ENCODE measurements at places on chromosomes 4 and X. TPM values are rescaled to one million over a fixed set of nuclear protein-coding genes. Genes with fewer than 3 reads are reported as not detected.
A peak's percentile ranks its signal among the peaks of the same experiment; 100 is the strongest.

The PLS3 gene
- not detected for total RNA-seq

- no peaks in the 10 kb centered on the region for H3K27me3 ChIP-seq
- DNase-seq: no peak
- no peak overlapping the region for H3K4me3 ChIP-seq
- peaks cover 3% of the 10 kb centered on the region for H3K4me1 ChIP-seq
- H3K27ac ChIP-seq: no peak overlapping the region
Measured at GRCh38 chr4:3331511-3332394, 38.9 kb downstream of the RGS12 start.

GRCh38 chrX:3518870-3519269, 172.4 kb upstream of the MXRA5 start:
- H3K27me3 ChIP-seq: no peaks in the 10 kb centered on the region
- no peaks in the 10 kb centered on the region for H3K36me3 ChIP-seq
- no peak overlapping the region for H3K4me3 ChIP-seq
- DNase-seq: no peak
- no peak overlapping the region for H3K27ac ChIP-seq

GRCh38 chrX:71365356-71365874, 742 bp upstream of the TAF1 start:
- H3K27ac ChIP-seq: peak overlapping the region; percentile 70
- peak; percentile 44 for DNase-seq
- H3K27me3 ChIP-seq: no peaks in the 10 kb centered on the region
- H3K36me3 ChIP-seq: 0 out of 2 replicates have a peak, but pooled peaks cover 7% of the 10 kb centered on the region
- H3K4me1 ChIP-seq: peaks cover 13% of the 10 kb centered on the region

- no peak overlapping the region for H3K27ac ChIP-seq
- H3K4me1 ChIP-seq: no peaks in the 10 kb centered on the region
- no peak for DNase-seq
- H3K4me3 ChIP-seq: no peak overlapping the region
- H3K27me3 ChIP-seq: no peaks in the 10 kb centered on the region
Measured at GRCh38 chrX:50471390-50471789, 765 bp upstream of the DGKK start.

DNA sequence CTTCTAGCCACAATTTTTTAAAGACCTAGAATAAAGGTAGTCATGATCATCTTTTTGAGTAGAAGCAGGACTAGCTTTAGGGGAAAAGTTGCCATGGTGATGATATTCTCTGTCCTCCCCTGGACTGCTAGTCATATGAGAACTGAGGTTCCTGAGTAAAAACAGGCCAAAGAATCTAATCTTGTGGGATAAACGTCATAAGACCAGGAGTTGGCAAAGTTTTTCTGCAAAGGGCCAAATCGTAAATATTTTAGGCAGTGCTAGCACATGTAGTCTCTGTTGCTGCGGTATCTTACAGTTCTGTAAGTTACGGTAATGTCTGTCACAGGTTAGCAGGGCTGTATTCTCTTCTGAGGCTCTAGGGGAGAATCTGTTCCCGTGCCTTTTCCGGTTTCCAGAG, 3.4 kb downstream of the PRPS2 start:
- H3K36me3 ChIP-seq: no peaks in the 10 kb centered on the region
- no peak overlapping the region for H3K27ac ChIP-seq
- H3K27me3 ChIP-seq: no peaks in the 10 kb centered on the region
- no peak overlapping the region for H3K4me3 ChIP-seq
- no peak for DNase-seq
- peaks cover 25% of the 10 kb centered on the region for H3K4me1 ChIP-seq

DNA sequence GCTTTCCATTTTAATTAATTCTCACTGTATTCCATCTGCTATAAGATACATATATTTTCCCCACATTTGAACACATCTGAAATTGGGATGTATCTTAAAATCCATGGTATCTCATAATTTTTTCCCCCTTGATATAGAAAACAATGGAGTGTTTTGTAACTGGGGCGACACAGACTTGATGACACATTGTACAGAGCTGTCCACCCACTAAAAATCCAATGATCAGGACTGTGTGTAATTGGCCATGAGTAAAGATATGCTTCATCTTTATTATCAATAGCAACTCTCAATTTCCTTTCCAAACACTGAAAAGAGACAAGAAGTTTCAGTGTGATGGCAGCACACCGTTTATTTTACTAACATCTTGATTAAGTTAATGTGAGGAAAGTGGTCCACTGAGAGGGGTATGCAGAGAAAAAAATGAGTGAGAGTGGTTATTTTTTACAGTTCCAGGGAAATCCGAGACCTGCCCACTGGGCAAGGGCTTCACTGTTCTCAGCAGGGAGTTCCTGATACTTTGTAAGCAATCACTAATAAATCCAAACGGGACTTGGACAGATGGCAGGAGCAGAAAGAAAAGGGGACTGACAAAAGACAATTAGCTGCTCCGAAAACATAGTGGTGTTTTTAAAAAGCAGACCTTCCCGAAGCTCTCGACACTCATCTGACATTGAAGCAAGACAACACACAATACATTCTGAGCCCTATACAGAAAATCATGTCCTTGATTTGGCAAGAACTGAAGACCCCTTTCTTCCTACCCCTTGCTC, 149.4 kb downstream of the TSPAN5 start:
- H3K27me3 ChIP-seq: no peaks in the 10 kb centered on the region
- peaks cover 12% of the 10 kb centered on the region for H3K4me1 ChIP-seq
- no peak overlapping the region for H3K4me3 ChIP-seq
- DNase-seq: no peak
- H3K27ac ChIP-seq: no peak overlapping the region
- no peaks in the 10 kb centered on the region for H3K36me3 ChIP-seq

The UCHL1 gene
- total RNA-seq: not detected

The SLC16A2 gene
- not detected for total RNA-seq

DNA sequence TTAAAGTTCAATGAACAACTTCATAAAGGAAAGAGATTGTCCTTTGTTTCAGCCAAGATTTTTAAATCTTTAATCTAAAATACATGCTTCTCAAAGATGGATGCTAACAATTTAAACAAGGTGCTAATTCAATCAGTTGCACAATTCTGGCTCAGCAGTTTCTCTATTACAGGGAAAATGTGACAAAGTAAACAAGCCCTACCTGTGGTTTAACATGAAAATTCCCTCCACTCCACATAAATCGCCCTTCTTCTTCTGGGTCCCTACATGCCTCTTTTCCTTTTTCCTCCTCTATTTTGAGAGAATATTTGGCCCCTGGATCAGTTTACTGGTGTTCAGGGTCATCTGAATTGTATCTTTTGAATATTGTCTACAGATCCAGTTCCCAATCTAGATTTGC, 80.6 kb downstream of the FRYL start:
- no peak overlapping the region for H3K4me3 ChIP-seq
- H3K36me3 ChIP-seq: no peaks in the 10 kb centered on the region
- H3K27ac ChIP-seq: no peak overlapping the region

DNA sequence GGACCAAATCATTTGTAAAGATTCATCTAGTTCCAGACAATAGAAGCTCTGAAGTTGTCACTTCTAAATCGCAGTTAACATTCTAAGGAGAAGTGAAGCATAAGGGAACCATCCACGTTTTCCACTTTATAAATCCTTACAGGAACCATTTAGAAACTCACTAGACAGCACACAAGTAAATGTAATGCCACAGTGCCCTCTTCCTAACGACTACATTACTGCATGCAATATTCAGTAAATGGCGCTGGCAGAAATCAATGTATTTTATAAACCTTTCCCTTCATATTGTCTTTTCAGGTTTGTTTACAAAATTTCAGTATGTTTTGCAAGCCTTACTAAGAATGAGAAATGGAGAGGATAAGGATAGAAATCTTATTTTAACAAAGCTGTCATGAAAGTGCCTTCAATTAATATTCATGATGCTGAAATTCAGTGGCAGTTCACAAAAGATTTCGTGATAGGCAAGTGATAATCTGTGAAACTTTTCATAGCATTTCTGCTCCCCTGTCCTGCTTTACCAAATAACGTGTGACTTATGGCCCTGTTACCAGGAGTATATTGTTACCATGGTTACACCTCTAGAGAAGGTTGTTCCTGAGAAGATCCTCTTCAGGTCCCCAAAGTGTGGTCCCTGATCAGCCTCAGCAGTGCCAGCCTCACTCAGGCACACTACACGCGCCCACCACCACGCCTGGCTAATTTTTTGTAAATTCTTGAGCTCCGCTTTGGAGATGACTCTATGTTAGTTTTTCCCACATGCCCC, 54.2 kb downstream of the TMA16 start:
- no peak overlapping the region for H3K27ac ChIP-seq
- no peaks in the 10 kb centered on the region for H3K27me3 ChIP-seq
- peaks cover 27% of the 10 kb centered on the region for H3K4me1 ChIP-seq
- H3K4me3 ChIP-seq: no peak overlapping the region
- no peaks in the 10 kb centered on the region for H3K36me3 ChIP-seq

- H3K4me1 ChIP-seq: peaks cover 5% of the 10 kb centered on the region
- DNase-seq: peak; percentile 86
- H3K4me3 ChIP-seq: peak overlapping the region; percentile 45
- H3K27me3 ChIP-seq: no peaks in the 10 kb centered on the region
Measured at GRCh38 chrX:989959-990510, 222.4 kb downstream of the CRLF2 start.

DNA sequence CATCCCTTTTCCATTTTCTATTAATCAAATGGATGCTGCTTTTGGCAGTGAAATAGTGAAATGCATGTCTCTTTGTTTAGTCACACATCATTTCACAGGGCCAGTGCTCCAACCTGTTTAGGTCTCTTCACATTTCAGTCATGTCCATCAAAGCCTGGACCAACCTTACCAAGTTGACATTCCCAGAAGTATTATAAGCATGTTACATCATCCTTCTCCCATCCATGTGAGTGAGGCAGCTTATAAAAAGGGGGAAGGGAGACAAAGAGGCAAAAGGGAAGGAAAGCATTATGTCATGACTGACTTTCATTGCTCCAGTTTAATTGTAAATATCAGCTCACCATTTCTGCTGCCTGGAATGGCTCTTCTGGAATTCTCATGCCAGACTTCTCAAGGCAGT, 94.4 kb downstream of the NWD2 start:
- no peak for DNase-seq
- no peaks in the 10 kb centered on the region for H3K4me1 ChIP-seq
- H3K4me3 ChIP-seq: no peak overlapping the region
- no peaks in the 10 kb centered on the region for H3K36me3 ChIP-seq
- no peak overlapping the region for H3K27ac ChIP-seq
- no peaks in the 10 kb centered on the region for H3K27me3 ChIP-seq

DNA sequence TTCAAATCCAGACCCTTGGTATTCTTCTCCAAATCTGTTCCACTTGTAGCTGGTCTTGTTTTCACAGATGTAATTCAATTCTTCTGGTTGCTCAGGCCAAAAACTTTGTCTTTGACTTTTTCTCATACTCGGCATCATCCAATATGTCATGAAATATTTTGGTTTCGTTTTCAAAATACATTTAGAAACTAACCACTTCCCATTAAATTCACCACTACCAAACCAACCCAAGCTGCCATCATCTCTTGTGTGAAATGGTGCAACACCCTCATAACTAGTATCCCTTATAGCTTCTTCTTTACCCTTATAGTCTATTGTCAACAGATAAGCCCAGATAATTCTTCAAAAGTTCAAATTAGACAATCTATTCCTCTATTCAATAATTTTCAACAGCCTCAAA, 192.1 kb downstream of the PRR32 start:
- H3K36me3 ChIP-seq: no peaks in the 10 kb centered on the region
- no peaks in the 10 kb centered on the region for H3K4me1 ChIP-seq
- H3K27ac ChIP-seq: no peak overlapping the region
- H3K4me3 ChIP-seq: no peak overlapping the region

GRCh38 chr4:171582961-171583581, 230.1 kb upstream of the GALNTL6 start:
- no peak for DNase-seq
- H3K4me1 ChIP-seq: no peaks in the 10 kb centered on the region
- no peaks in the 10 kb centered on the region for H3K36me3 ChIP-seq
- no peak overlapping the region for H3K27ac ChIP-seq
- no peaks in the 10 kb centered on the region for H3K27me3 ChIP-seq

DNA sequence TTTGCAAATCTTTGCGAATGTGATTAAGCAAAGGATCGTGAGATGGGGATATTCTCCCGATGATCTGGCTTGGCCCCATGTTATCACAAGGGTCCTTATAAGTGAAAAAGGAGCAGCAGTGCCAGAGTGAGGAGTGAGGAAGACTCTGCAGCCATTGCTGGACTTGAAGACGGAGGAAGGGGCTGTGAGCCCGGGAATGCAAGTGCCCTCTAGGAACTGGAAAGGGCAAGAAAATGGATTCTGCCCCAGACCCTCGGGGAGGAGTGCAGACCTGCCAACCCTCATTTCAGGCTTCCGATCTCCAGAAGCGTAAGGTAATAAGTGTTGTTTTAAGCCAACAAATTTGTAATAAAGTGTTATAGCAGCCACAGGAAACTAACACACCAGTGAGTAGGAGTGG, 76.3 kb downstream of the EVC start:
- no peak overlapping the region for H3K27ac ChIP-seq
- H3K36me3 ChIP-seq: no peaks in the 10 kb centered on the region
- no peak for DNase-seq
- no peaks in the 10 kb centered on the region for H3K27me3 ChIP-seq
- H3K4me3 ChIP-seq: no peak overlapping the region
- H3K4me1 ChIP-seq: peaks cover 5% of the 10 kb centered on the region

DNA sequence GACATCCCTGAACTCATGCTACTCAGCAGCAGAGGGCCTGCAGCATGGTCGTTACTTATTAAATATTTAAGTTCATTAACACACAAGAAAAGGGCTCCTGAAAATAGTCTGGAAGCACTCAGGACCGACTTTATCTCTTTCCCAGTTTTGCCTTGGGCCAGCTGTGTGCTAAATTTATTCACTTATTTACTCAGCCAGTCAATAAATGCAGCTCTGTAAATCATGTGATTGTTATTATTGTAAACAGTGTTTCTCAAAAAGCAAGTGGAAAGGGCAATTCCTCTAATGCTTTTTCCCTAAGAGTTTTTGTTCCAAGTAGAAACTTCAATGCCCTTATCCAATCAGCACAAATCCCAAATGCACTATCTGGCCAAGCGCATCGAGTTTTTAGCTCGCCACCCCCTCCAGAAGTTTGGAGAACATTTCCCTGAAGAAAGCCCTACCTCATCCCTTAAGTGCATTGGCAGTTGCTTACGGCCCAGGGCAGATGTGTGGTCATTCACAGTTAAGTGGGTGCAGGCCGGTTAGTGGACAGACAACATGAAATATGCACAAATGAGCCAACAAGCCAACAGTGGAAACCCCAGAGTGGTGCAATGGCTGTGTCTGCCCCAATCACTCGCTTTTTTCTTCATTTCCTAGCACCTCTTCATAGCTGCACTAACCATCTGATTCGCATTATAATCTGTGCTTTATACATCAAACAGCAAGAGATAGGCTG, 125.8 kb downstream of the SMIM20 start:
- no peak overlapping the region for H3K4me3 ChIP-seq
- no peaks in the 10 kb centered on the region for H3K36me3 ChIP-seq
- no peaks in the 10 kb centered on the region for H3K4me1 ChIP-seq
- H3K27me3 ChIP-seq: no peaks in the 10 kb centered on the region

All from Karpas-422 (cell line).